ENCODE measurements at places on chromosomes 12 and 14.

DNA sequence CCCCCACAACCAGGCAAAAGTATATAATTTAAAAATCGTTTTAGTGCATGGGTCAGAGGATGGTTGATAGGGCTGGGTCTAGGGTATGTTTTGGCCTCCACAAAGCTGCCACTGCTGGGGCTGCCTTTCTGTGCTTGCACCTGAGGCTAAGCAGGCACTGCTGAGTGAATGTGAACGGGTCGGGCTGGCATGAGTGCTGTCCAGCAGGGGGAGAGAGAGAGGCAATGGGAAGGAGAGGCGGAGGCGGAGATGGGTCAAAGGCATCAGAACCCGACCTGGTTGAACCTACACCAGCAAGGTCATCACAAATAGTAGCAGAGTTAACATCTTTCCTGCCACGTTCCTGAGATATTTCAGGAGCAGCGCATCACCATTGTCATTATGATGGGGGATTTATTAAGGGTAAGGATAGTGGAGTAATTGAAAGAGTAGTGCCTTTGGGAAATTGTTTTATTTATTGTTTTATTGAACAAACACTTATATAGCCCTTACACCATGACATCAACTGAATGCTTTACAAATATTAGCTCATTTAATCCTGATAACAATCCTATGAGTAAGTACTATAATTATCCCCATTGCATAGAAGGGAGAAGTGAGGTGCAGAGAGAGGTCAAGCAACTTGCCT lies 5.8 kb upstream of the NRXN3 start:
- DNase-seq = no peak

DNA sequence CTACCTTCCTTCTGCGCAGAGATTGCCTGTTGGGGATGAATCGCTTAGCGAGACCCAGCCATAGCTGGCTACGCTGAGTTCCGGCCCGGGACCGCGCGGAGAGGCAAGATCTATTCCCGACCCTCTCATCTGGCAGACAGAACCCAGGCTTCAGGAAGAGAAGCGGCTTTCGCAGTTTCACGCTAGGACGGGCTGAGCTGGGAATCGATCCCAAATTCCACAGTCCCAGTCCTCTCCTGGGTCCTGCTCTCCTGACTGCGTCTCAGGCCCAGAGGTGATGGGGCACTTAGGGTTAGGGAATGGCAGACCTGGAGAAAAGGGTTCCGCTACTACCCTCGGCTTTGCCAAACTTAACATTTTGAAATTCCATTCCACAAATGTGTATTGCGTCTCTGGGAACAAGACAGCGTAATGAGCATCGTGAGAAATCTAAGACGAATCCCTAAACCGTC lies 2.8 kb downstream of the PTPN21 start:
- peak; percentile 36 for DNase-seq

DNA sequence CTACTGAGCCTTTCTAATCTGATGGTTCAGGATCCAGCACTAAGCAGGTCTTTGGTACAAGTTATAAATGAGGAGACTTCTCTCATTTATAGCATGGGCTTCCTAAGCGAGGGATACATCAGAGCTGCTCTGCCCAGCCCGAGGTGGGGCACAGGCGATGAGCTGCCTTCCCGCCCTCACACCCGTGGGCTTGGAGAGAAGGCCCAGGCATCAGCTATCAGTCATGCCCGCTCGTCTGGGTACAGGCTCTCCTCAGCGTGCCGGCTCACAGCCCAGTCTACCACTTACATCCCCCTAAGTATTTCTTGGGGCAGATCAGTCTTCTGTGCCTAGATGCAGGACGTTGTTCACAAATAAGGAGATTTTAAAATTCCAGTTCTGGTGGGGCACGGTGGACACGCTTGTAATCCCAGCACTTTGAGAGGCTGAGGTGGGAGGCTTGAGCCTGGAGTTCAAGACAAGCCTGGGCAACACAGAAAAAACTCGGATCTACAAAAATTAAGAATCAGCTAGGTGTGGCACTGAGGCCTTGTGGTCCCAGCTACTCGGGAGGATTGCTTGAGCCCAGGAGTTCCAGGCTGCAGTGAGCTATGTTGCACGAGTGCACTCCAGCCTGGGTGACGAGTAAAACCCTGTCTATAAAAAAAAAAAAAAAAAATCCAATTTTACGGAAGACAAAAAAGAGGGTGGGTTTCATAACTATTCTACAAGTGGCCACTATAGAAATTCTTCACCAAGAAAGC lies 57.0 kb downstream of the CCDC88C start:
- DNase-seq = no peak

- no peak for DNase-seq
Observed at GRCh38 chr12:19457561-19457960, 18.3 kb downstream of the AEBP2 start.

GRCh38 chr14:103546652-103547454 lies 15.6 kb downstream of the BAG5 start:
- DNase-seq = peak; percentile 29

- no peak for DNase-seq
Observed at GRCh38 chr14:34883954-34884353, 8.8 kb upstream of the BAZ1A start.

GRCh38 chr12:116718655-116719454 lies 19.0 kb downstream of the SPRING1 start:
- no peak for DNase-seq

- DNase-seq = no peak
Observed at GRCh38 chr12:51911788-51912711, 4.7 kb downstream of the ACVRL1 start.

GRCh38 chr14:102838501-102838900 lies 61.3 kb downstream of the TRAF3 start:
- no peak for DNase-seq

GRCh38 chr14:94769391-94770250 lies at the start of gene GSC:
TSS of gene GSC (minus strand) at chr14:94770113. CDS start at chr14:94770015, 98 bp downstream.
- peak; percentile 6 for DNase-seq

DNA sequence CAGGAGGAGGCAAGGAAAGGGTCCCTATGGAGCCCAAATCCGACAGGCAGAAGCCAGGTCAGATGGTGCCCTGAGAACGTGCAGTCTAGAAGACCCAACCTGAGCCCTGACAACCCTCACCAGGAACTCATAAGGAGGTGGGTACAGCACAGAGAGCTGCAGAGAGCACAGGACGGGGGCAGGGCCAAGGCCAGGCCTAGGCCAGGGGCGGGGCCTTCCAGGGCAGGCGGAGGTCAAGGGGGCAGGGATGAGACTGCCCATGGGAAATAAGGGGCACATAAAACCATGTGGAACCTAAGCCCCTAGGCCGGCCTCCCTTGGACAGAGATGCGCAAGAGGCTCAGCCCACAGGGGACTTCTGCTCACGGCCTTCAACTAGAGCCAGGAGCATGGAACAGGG lies 45.1 kb downstream of the SSH1 start:
- no peak for DNase-seq

- DNase-seq = no peak
Observed at GRCh38 chr14:74140374-74140850, 55.7 kb downstream of the LIN52 start.

- DNase-seq = no peak
Observed at GRCh38 chr12:21129906-21130305, 1.1 kb upstream of the SLCO1B1 start.

GRCh38 chr12:89267404-89267803 lies 84.9 kb downstream of the DUSP6 start:
- DNase-seq = no peak

GRCh38 chr12:115008929-115009328 lies 325.0 kb upstream of the TBX3 start:
- DNase-seq = no peak

DNA sequence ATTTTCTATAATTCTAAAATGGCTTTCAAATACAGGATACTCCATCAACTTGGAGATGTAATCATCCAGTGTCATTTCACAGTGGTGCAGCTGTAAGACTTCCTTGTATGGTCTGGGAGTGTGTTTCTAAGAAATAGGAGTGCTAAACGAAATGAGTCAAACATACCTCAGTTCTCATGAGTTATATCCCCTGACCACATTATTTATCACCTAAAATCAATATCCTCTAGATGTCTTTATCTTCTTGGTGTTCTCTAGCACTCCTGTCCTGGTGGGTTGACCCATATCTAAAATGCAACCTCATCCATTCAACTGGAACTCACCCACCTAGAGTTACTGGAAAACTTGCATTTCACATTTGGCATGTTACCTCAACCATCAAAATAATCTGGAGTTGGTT lies 33.2 kb downstream of the TMEM30B start:
- DNase-seq = no peak

DNA sequence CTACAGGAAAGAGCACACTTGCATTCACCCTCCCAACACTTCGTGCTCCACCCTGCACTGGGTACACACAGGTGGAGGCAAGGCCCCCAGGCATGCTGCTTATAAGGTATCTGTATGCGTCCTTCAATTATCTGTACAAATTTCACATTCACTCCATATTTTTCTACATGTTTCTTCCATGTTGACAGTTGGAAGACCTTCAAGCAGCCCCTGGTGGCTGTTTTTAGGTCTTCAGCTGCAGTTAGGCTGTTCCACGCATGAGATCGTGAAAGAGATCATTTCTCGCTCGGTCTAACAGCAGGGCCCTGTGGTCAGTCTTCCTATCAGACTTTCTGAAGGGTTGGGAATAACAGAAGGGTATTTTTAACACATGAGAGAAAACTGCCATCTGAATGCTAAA lies 47.1 kb downstream of the PLXNC1 start:
- DNase-seq = no peak

DNA sequence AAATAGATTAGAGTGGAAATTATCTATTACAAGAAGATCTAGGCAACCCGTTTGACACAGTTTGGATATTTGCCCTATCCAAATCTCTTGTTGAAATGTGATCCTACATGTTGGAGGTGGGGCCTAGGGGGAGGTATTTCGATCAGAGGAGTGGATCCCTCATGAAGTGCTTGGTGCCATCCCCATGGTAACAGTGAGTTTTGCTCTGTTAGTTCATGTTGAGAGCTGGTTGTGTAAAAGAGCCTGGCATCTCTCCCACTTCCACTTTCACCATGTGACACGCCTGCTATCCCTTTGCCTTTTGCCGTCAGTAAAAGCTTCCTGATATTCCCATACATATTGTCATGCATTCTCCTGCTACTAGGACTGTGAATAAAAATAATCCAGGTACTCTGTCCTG lies 66.4 kb upstream of the FLRT2 start:
- DNase-seq = peak; percentile 17

- DNase-seq = no peak
Observed at GRCh38 chr12:55051197-55051947, 31.6 kb downstream of the NEUROD4 start.

- DNase-seq = no peak
Observed at GRCh38 chr12:104680491-104680890, 223.7 kb downstream of the CHST11 start.

GRCh38 chr12:11823043-11823442 lies 173.6 kb downstream of the ETV6 start:
- DNase-seq = no peak

DNA sequence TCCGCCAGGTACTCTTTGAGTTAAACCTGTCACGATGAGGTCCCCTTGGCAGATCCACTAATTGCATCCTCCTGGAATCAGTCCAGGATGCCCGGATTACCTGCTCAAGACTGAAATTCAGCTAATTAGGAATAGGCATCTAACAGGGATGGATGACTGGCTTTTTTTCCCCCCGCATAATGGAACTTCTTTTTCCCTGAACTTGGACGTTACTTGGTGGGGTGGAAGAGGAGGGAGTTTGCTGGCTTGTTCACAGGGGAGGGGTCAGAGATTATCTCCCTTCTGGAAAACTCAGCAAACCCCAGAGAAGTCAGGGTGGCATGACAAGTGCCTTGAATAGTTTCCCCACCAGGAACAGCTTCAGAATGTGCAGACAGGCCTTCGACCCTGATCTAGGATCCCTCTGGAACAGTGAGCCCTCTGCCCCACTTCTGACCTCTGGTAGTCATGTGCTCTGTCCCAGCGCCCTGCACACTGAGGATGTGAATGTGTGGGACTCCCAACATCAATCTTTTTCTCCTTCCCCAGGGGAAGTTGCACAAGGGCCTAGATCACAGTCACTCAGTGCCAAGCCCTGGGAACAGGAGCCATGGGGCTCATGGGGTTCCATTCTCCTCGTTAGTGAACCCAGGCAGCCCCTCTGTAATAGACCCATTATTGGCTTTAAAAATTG lies 142.5 kb downstream of the SMOC1 start:
- no peak for DNase-seq

- no peak for DNase-seq
Observed at GRCh38 chr14:64919618-64920017, 5.4 kb downstream of the CHURC1 start.

DNA sequence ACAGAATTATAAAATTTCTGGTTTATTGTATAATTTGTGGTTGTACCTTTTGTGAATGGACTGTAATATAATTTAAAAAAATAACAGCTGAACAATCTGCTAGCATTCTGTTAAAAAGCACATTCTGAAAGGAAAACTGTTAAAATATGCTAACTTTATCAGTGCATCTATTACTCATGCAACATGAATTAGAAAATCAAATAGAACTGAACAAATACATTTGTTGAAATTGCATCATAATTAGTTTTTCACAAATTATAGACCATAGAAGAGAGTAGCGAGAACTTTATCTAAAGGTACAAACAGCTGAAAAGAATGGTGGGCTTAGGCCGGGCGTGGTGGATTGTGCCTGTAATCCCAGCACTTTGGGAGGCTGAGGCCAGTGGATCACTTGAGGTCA lies 33.0 kb downstream of the PTPN21 start:
- no peak for DNase-seq

DNA sequence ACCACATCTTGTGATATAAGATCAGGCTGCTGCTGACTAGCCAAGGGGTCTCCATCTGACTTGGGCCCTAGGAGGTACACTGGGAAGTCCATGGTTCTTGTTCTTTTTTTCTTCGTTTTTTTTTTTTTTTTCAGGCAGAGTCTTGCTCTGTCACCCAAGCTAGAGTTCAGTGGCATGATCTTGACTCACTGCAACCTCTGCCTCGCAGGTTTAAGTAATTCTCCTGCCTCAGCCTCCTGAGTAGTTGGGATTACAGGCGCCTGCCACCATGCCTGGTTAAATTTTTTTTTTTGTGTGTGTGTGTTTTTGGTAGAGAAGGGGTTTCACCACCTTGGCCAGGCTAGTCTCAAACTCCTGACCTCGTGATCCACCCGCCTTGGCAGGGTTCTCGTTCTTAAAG lies 178.2 kb downstream of the RMST start:
- DNase-seq = no peak

DNA sequence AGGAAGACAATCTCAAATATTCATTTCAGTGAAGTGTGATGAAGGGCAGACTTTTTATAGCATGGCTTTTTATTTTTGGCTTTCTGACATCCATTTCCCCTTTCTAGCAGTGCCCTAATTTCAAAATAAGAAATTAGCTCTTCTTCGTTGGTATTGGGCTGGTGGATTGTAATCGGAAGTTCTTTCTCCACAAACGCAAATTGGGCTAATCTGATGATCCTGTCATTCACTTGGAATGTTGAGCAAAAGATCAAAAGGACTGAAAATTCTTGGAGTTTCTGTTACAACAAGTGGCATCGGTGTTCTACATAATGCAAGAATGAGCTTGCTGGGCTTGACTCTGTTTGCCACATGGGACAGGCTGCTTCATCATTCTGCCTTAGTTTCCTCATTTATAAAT lies 1182.8 kb downstream of the FLRT2 start:
- peak; percentile 44 for DNase-seq

- DNase-seq = no peak
Observed at GRCh38 chr14:76772300-76773187, 11.3 kb downstream of the VASH1 start.

Data from foreskin keratinocyte (primary cell).